ENCODE measurements at places on chromosomes 2 and 18.
A peak's percentile ranks its signal among the peaks of the same experiment; 100 is the strongest.

DNA sequence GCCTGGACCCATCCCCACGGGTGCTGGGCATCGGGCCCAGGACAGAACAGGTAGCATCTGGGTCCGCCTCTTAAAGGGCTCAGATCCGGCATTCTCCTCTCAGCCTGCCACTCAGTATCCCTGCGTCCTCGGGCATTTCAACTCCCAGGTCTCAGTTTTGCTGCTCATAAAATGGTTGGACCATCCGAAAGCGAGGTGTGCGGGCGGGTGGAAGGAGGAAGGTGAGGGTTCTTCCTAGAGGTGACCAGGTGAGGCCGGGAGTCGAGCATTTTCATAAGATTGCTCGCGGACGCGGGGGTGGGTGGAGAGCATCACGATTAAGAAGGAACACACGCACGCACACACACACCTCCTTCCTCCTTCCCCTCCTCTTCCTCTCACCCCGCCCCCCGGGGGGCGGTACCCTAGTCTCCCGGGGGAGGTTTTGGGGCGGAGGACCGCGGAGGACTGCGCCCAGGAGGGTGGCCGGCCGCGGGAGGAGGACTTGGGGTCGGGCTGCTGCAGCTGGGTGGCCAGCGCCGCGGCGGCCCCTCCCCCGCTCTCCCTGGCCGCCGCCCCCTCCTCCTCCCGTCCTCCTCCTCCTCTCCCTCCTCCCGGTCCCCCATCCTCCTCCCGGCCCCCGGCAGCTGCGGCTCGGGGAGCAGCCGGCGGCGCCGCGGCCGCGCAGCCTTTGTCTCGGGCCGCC, 97.9 kb upstream of the GPR45 start:
- DNase-seq: peak; percentile 41

- no peak for DNase-seq
Observed at GRCh38 chr2:10368491-10369231, 66.0 kb downstream of the HPCAL1 start.

DNA sequence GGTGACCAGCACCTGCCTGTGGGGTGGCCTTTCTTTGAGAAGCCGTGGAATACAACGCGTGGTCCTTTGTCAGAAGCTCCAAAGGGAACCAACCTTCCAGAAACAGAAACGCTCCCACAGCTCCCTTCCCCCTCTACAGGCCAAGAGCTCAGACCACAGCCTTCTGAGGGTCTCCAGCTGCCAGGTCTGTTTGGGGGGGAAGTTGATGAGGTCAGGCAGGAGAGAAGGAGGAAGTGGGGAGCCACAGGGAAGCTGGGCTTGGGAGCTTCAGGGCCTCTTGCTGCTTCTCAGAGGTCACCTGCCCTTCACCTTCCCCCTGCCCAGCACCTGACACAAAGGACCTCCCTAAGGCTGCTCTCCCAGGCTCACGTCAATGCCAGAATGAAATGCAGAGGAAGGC, 287.7 kb upstream of the ID2 start:
- DNase-seq: no peak

GRCh38 chr2:173095356-173095755, 19.7 kb downstream of the MAP3K20 start:
- no peak for DNase-seq

GRCh38 chr2:20180676-20181648, 44.0 kb downstream of the SDC1 start:
- DNase-seq: no peak

DNA sequence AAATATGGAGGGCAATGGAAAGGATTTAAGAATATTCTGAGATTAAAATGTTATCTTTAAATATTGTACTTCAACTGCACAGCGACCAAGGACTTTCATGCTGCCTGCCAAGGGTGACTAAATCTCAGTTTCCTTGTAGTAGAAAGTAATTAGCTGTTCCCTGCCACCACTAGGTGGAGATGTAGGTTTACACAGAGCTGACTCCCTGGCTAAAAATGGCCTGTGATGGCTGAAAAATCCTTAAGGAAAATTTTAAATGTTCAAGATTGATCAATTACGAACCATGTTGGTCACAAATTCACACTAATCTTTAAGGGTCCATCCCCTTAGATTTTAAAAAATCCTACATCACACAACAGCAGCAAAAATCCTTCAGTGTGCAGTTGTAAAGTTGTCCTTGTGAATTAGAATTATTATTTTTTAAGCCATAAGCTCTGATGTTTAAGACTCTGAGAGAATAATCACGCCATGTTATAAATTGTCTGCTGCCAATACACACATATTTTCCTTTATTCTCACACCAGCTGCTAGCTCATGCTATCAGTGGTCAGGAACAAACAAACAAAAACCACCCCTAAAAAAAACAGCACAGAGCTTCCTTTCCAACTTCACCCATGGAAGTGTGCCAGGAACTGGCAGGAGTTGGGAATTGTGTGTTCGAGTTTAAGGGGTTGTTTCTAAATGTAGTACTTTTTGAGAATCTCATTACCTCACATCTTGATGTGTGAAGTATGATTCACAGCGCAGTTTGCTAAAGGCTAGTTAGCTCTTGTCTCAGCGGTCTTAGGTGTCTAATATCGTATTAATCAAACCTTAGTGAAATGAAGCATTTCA, 399.8 kb downstream of the TMEM182 start:
- DNase-seq: peak; percentile 61

DNA sequence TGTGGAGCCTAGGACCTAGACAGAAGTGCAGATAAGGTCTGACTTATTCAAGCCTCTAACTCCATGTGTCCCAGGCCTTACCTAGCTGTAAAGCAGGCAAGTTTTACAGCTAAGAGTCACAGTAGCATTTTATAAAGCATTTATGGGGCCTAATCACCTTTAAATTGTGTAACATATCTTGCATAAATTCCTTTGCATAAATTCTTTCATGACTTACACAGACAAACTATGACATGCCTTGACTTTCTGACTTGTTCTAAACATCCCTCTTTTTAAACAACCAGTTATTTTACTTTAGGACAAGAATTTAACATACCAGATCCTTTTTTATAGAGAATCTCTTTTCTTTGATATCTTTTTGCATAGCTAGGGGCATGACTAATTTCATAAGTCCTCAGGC, 1257.8 kb upstream of the NRXN1 start:
- DNase-seq: no peak

- DNase-seq: no peak
Observed at GRCh38 chr18:13136056-13136903, 82.3 kb upstream of the LDLRAD4 start.

GRCh38 chr2:48530033-48530811, at the start of gene STON1:
STON1 (plus strand) TSS chr2:48530154; CDS start chr2:48580634, 50,480 bp downstream.
- DNase-seq: no peak

DNA sequence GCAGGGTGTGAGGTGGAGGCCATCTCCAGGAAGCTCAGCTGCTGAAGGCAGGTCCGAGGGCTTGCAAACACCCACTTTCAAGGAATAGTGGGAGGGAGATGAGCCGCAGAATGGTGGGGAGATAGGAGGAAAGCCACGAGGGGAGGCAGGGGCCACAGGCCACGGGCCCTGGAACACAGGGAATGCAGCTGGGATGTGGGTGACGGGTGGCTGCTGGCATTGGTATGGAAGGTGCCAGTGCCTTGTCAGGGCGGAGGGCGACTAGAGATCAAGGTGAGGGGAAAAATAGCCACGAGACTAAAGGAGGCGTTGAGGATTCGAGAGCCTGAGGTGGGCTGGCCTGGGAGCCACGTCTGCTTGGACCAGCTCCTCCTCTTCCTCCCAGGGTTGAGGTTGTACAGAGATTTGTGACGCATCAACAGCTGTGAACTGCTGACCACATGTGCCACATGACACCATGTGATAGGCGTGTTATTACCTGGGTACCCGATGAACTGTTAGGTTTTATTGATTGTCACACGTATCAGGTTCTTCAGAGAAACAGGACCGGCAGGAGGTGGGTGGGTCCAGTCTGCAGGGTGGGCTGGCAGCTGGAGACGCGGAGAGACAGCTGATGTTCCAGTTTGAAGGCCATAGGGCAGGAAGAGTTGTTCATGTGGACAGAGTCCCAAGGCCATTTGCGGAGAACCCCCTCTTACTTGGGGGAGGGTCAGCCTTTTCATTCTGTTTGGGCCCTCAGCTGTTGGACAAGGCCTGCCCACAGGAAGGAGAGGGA, 9.9 kb downstream of the IMPA2 start:
- DNase-seq: no peak

- DNase-seq: no peak
Observed at GRCh38 chr2:154696810-154697417, 1.6 kb upstream of the KCNJ3 start.

DNA sequence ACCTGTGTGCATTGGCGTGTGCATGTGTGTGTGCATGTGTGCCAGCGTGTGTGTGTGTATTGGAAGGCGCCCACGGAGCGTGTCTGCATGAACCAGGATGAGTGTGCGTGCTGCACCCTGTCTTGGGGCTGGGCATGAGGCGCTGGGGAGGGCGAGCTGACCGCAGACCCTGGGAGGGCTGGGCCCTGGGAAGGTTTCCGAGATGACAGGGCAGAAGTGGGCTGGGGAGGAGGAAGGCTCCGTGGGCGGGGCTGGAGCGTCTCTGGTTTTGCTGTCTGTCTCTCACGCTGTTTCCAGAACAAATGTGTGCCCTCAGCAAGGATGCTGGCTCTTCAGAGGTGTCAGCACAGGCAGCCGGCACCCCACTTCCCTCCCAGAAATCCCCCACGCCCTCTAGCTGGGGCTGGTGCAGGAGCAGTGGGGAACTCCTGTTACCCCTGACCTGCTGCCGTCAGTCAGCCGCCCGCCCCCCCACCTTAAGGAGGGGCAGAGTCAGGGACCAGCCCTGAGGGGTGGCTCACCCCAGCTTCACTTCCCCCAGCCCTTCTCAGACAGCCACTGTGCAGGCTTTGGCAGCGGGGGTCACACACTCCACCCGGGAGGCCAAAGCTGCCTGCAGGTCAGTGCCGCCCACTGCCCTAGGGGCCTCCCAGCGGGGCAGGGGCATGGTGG, at the start of gene GPR35:
Gene GPR35 (plus strand): TSS at position 531 of the 672 bp plus-strand sequence. CDS start 4,473 bp downstream, outside the sequence.
- DNase-seq: peak; percentile 7

GRCh38 chr18:46754661-46755292, 2.1 kb downstream of the ST8SIA5 start:
- DNase-seq: no peak

DNA sequence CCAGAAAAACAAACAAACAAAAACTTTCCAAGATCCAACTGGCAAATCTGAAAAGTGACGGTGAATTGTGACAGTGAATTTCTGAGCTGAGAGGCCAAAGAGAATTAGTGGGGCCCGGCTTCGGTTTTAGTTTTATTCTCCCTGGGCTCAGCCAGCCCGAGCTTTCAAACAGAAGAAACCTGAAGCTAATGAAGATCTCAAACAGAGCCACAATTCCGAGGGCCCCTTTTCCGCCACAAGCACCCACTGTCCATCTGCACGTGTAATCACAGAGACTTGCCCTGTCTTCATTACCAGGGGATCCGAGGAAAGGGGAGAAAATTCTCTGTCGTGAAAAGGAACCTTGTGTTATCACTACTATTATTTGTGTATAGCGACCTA, 4.2 kb upstream of the ONECUT2 start:
- no peak for DNase-seq

- no peak for DNase-seq
Observed at GRCh38 chr18:50401888-50402287, 27.0 kb downstream of the SKA1 start.

Data from MM.1S (cell line).